ENCODE measurements at places on chromosomes 3 and 15.

- no peaks in the 10 kb centered on the region for H3K27me3 ChIP-seq
- H3K36me3 ChIP-seq: peaks cover 60% of the 10 kb centered on the region
- no peak overlapping the region for H3K27ac ChIP-seq
- H3K4me3 ChIP-seq: no peak overlapping the region
Measured at GRCh38 chr15:88878720-88879184, 16.6 kb downstream of the HAPLN3 start.

DNA sequence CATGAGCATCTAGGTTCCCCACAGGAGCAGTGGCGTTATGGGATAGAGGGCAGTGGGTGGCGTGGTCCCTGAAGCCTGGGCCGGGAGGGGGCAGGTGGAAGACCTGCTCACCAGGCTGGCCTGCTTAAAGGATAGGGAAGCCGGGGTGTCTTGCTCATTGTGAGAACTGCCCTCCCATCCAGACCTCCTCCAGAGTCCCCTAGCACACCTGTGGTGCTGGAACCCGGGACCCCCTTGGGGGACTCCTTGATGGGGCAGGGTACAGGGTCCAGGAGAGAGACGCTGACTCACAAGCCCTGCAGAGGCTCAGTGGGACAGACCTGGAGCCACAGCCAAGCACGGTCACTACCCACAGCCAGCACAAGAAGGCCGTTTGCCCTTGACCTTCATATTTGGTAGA is 2.8 kb upstream of the RHCG start:
- no peaks in the 10 kb centered on the region for H3K36me3 ChIP-seq
- peak; percentile 19 for DNase-seq
- H3K4me3 ChIP-seq: no peak overlapping the region

DNA sequence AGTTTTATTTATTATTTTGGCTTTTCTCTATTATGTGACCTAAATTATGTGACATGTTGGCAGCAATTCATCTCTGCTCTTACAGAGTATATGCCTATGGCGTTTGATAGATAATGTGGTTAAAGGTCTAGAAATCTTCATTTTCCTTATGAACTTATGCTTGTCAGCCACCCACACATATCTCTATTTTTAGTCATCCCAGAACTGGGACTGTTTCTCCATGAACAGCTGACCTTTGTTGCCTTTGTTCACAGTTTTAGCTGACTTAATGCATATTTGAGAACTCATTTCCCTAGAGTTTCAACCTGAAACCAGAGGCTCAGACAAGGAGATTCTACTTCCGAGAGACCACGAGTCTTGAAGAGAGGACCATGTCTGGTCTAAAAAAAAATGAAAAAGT is 176.5 kb downstream of the RAP2B start:
- H3K4me1 ChIP-seq: no peaks in the 10 kb centered on the region
- no peak for DNase-seq
- H3K27me3 ChIP-seq: no peaks in the 10 kb centered on the region
- no peaks in the 10 kb centered on the region for H3K36me3 ChIP-seq
- no peak overlapping the region for H3K27ac ChIP-seq
- no peak overlapping the region for H3K4me3 ChIP-seq

DNA sequence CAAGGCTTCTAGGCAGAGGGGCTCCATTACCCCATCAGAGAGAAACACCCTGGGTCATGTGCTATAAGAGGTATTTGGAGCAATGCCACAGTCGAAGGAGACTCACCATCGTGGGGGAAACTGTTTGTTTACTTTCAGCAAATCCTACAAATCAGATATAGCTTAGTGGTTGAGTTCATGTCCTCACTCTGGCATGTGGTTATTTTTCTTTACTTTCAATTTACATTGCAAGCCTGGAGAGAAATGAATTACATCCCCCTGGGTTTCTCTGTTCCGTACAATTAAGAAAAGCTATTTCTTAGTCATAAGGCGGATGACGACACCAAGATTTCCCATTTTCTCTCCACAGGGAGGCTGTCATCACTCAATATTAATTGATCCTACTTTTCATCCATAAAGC is 36.9 kb downstream of the RFTN1 start:
- H3K27me3 ChIP-seq: no peaks in the 10 kb centered on the region
- no peak overlapping the region for H3K4me3 ChIP-seq
- H3K27ac ChIP-seq: no peak overlapping the region
- H3K4me1 ChIP-seq: peaks cover 38% of the 10 kb centered on the region
- H3K36me3 ChIP-seq: peaks cover 18% of the 10 kb centered on the region
- peak; percentile 17 for DNase-seq

DNA sequence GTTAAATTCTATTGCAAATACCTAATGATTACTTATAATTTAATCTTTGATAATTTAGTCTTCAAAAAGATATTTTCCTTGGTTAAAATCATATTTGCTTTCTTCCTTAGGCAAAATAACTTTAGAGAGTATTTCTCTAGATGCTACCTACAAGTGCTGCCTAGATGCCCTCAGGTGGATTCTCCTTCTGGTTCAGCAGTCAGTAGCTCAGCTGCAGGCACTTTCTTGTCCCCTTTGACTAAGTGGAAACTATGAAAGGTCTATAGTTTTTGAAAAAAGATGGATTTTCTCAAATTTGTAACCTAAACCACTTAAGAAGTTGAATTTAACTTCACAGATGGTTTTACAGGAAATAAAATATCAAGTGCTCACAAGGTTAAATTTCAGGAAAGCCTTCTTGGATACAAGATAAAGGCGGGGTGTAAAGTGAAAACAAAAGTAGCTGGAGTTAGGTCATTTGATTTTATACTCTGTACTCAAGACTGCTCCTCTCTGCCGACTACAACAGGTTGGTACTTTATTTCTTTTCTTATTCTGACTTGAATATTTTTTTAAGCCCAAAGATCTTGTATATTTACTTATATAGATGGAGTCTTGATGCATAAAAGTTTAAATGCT is at the start of gene ACKR4:
ACKR4 (plus strand) TSS at position 455 of the 618 bp plus-strand sequence. CDS start 3,128 bp downstream, outside the sequence.
- no peak for DNase-seq
- H3K27me3 ChIP-seq: no peaks in the 10 kb centered on the region
- peaks cover 5% of the 10 kb centered on the region for H3K36me3 ChIP-seq
- no peaks in the 10 kb centered on the region for H3K4me1 ChIP-seq
- H3K4me3 ChIP-seq: no peak within 1 kb of the TSS
- H3K27ac ChIP-seq: no peak within 1 kb of the TSS

GRCh38 chr3:149120051-149120972 is 9.1 kb upstream of the HPS3 start:
- no peaks in the 10 kb centered on the region for H3K27me3 ChIP-seq
- H3K27ac ChIP-seq: no peak overlapping the region
- H3K36me3 ChIP-seq: no peaks in the 10 kb centered on the region
- H3K4me3 ChIP-seq: no peak overlapping the region
- DNase-seq: no peak

- no peak overlapping the region for H3K27ac ChIP-seq
- H3K36me3 ChIP-seq: no peaks in the 10 kb centered on the region
- peaks cover 21% of the 10 kb centered on the region for H3K4me1 ChIP-seq
- no peaks in the 10 kb centered on the region for H3K27me3 ChIP-seq
Measured at GRCh38 chr15:63864186-63864585, 30.4 kb upstream of the HERC1 start.

DNA sequence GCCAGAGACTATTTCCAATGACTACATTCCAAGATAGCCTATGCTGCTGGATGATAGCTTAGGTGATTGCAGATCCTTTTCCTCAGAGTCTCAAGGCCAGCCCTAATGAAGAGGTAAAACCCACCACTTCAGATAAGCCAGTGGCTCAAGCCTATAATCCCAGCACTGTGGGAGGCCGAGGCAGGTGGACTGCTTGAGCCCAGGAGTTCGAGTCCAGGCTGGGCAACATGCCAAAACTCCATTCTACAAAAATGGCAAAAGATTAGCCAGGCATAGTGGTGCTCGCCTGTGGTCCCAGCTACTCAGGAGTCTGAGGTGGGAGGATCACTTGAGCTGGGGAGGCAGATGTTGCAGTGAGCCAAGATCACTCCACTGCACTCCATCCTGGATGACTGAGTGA is 495.3 kb downstream of the ZIC1 start:
- DNase-seq: no peak
- H3K27me3 ChIP-seq: no peaks in the 10 kb centered on the region
- H3K27ac ChIP-seq: no peak overlapping the region

GRCh38 chr3:34301313-34301712 is 502.9 kb downstream of the PDCD6IP start:
- H3K36me3 ChIP-seq: no peaks in the 10 kb centered on the region
- H3K27me3 ChIP-seq: no peaks in the 10 kb centered on the region
- H3K4me1 ChIP-seq: no peaks in the 10 kb centered on the region
- no peak overlapping the region for H3K27ac ChIP-seq
- no peak overlapping the region for H3K4me3 ChIP-seq

GRCh38 chr15:96316953-96317629 is 13.4 kb upstream of the NR2F2 start:
- no peak overlapping the region for H3K27ac ChIP-seq
- no peaks in the 10 kb centered on the region for H3K4me1 ChIP-seq
- DNase-seq: no peak
- H3K27me3 ChIP-seq: peaks cover 56% of the 10 kb centered on the region
- H3K4me3 ChIP-seq: no peak overlapping the region

- H3K36me3 ChIP-seq: peaks cover 14% of the 10 kb centered on the region
- no peaks in the 10 kb centered on the region for H3K4me1 ChIP-seq
- no peaks in the 10 kb centered on the region for H3K27me3 ChIP-seq
- no peak for DNase-seq
- no peak overlapping the region for H3K4me3 ChIP-seq
- H3K27ac ChIP-seq: no peak overlapping the region
Measured at GRCh38 chr15:76234337-76234889, 76.9 kb downstream of the ETFA start.

- no peak overlapping the region for H3K4me3 ChIP-seq
- H3K36me3 ChIP-seq: no peaks in the 10 kb centered on the region
- H3K4me1 ChIP-seq: no peaks in the 10 kb centered on the region
- H3K27me3 ChIP-seq: no peaks in the 10 kb centered on the region
- no peak for DNase-seq
Measured at GRCh38 chr15:74525945-74526344, 15.1 kb upstream of the ARID3B start.

GRCh38 chr3:28467414-28467813 is 118.8 kb upstream of the AZI2 start:
- DNase-seq: no peak
- H3K27ac ChIP-seq: no peak overlapping the region
- no peaks in the 10 kb centered on the region for H3K36me3 ChIP-seq
- H3K4me3 ChIP-seq: no peak overlapping the region
- H3K4me1 ChIP-seq: no peaks in the 10 kb centered on the region

- H3K27ac ChIP-seq: no peak overlapping the region
- peaks cover 3% of the 10 kb centered on the region for H3K4me1 ChIP-seq
- no peaks in the 10 kb centered on the region for H3K36me3 ChIP-seq
- no peak for DNase-seq
- H3K4me3 ChIP-seq: no peak overlapping the region
Measured at GRCh38 chr15:40878785-40879184, 4.8 kb upstream of the RHOV start.

DNA sequence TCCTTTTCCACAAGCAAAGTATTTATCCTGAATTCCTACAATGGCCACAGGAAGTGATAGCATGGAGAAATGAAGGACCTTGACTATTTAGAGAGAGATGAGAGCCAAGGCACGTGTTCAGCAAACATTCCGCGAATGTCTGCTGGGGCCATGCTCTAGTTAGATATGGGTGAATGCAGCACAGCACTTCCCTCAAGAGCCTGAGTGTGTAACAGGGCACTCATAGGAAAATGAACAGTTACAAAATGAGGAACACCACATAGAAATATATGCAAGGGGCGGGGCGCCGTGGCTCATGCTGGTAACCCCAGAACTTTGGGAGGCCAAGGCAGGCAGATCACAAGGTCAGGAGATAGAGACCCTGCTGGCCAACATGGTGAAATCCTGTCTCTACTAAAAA is 406.9 kb downstream of the NR2F2 start:
- no peak for DNase-seq
- H3K4me1 ChIP-seq: no peaks in the 10 kb centered on the region
- H3K27ac ChIP-seq: no peak overlapping the region
- no peak overlapping the region for H3K4me3 ChIP-seq

DNA sequence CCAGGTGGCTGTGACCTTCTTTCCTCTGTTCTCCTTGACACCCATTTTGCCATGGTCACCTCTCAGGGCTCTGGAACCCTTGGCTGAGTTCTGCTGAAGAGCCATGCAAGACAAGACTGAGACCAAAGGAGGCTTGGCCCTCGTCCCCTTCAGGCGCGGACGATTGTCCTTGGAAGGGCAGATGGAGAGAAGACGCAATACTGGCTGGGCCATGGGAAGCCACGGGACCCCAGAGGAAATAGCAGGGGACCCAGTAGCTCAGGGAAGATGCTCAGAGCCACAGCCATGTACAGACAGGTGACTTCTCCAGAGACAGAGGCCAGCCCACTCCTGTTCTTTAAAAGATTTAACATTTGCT is 125.6 kb downstream of the SMAD6 start:
- no peak for DNase-seq
- H3K27ac ChIP-seq: no peak overlapping the region
- H3K36me3 ChIP-seq: no peaks in the 10 kb centered on the region
- no peak overlapping the region for H3K4me3 ChIP-seq

DNA sequence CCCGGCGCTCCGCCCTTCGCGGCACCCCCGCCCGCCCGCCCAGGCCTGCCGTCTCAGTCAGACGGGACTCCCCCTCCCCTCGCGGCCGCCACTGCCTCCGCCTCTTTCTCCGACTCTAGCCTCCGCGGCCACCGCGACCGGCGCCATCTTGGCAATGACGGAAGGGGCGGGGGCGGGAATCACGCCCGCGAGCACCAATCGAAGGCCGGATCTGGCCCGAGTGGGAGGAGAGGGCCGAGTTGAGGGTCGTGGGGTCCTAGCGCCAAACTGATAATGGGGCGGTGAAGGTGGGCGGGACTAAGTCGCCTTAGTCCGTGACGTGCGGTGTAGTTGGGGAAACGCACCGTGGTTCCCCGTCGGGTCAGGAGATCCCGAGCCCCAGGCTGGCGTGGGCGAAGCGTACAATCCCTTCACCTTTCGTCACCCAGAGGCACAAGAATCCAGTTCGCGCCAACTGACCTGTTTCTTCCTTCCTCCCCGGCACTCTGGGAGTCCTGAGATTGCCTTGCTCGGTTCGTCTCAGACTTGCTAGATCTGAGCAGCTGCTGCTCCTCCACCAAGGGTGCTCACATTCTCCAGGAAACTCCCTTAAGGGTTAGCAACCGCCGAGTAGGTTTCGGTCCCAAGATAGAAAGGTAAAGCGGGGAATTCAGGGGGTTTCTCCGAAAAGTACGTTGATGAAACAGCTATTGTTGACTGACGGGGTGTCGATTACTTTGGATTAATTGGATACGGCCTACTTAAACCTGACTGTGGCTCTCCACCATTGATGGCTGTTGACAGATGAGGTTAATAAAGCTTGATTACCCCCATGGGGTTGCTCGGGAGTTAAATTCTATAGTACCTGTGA is at the start of gene DENND4A:
DENND4A (minus strand) TSS at position 156 of the 850 bp plus-strand sequence. CDS start 35,843 bp downstream, outside the sequence.
- H3K4me3 ChIP-seq: peak within 1 kb of the TSS; percentile 96
- H3K36me3 ChIP-seq: no peaks in the 10 kb centered on the region
- H3K27ac ChIP-seq: peak within 1 kb of the TSS; percentile 99
- no peaks in the 10 kb centered on the region for H3K27me3 ChIP-seq
- peaks cover 28% of the 10 kb centered on the region for H3K4me1 ChIP-seq
- peak; percentile 97 for DNase-seq

- no peak for DNase-seq
- no peaks in the 10 kb centered on the region for H3K4me1 ChIP-seq
- no peak overlapping the region for H3K27ac ChIP-seq
- H3K36me3 ChIP-seq: no peaks in the 10 kb centered on the region
- H3K4me3 ChIP-seq: no peak overlapping the region
Measured at GRCh38 chr3:100087198-100087597, 27.1 kb downstream of the FILIP1L start.

- no peak for DNase-seq
- no peaks in the 10 kb centered on the region for H3K27me3 ChIP-seq
- no peak overlapping the region for H3K27ac ChIP-seq
- H3K4me3 ChIP-seq: no peak overlapping the region
- H3K4me1 ChIP-seq: no peaks in the 10 kb centered on the region
Measured at GRCh38 chr3:132912416-132912753, 125.8 kb upstream of the TMEM108 start.

- H3K27ac ChIP-seq: no peak overlapping the region
- no peak overlapping the region for H3K4me3 ChIP-seq
- no peaks in the 10 kb centered on the region for H3K27me3 ChIP-seq
- H3K36me3 ChIP-seq: no peaks in the 10 kb centered on the region
- DNase-seq: no peak
- no peaks in the 10 kb centered on the region for H3K4me1 ChIP-seq
Measured at GRCh38 chr15:35858707-35859106, 312.7 kb upstream of the DPH6 start.
